Activated naive CD8-positive, alpha-beta T cell treated with anti-CD3 and anti-CD28 coated beads, Interleukin-2, amount 10 ng/mL, durations not matched to agents 7 days and 5 days (primary cell): ENCODE measurements at places on chromosomes 2 and 18. TPM values are rescaled to one million over a fixed set of nuclear protein-coding genes. Genes with fewer than 3 reads are reported as not detected.

The VIT gene
- total RNA-seq, result not detected

The CASP10 gene
- 46.1 TPM for total RNA-seq

The AKAIN1 gene
- not detected for total RNA-seq

The STPG4 gene
- 0.19 TPM for total RNA-seq

The NOSTRIN gene
- total RNA-seq, result not detected

The CDH19 gene
- total RNA-seq, result not detected

The IFT172 gene
- total RNA-seq, result 18.8 TPM

The LBX2 gene
- 1.2 TPM for total RNA-seq

The MOGAT1 gene
- not detected for total RNA-seq

The TTN gene
- 13.5 TPM for total RNA-seq

The PSMA8 gene
- 1.3 TPM for total RNA-seq

The RABL2A gene
- total RNA-seq, result 23.9 TPM

The CYP1B1 gene
- total RNA-seq, result 8.6 TPM

DNA sequence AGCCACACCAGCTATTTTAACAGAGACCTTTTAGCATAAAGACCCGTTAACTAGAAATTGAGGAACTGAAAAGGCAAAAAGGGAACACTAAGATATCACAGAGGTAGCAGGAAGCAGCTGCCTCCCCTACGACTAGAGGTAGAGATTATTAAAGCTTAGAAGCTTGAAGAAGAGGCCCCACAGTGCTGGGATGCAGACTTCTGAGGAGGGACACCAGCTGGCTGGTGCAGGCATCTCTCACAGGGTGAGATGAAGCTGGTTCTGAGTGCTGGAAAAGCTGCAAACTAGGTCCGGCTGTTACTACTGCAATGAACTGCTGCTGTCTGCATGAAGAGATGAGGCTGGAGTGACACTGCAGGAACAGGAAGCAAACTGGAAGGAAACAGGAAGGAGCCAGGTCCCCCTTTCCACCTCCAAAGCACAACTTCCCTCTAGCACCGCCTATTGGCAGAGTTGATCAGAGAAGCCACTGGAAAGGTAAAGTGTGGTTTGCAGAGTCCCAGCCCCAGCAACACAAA lies 61.2 kb upstream of the MRPS9 start:
- no peak for DNase-seq

GRCh38 chr2:10523406-10524189 lies 75.5 kb upstream of the ODC1 start:
- DNase-seq, result peak; percentile 13

GRCh38 chr2:172329774-172330671 lies 97.4 kb upstream of the ITGA6 start:
- no peak for DNase-seq

GRCh38 chr2:70083344-70084156 lies 3.7 kb upstream of the PCBP1 start:
- DNase-seq, result no peak

DNA sequence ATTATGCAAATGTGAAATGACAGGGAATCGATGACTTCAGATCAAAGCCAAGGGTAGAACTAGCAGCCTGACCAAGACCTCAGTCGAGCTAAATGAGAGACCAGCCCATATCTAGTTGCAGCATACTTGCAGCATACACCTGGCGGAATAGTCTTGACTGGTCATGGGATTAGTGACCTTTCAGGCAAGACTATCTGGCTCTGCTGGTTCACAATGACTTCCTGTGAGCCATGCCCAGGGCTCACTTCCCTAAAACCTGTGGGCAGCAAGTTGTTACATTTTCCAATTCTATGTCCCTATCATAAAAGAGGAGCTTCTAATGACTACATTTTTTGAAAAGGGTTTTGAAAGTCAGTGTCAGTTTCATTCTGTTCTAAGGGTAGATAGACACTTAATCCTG lies 1624.9 kb upstream of the CELF4 start:
- DNase-seq, result no peak

- DNase-seq, result no peak
These were observed 41.8 kb upstream of the TMEM178A start for GRCh38 chr2:39623917-39624316.

- DNase-seq, result no peak
These were observed 690.5 kb downstream of the ADCYAP1 start for GRCh38 chr18:1595195-1595594.

- DNase-seq, result no peak
These were observed 119.2 kb upstream of the ACVR1C start for GRCh38 chr2:157747695-157748370.

DNA sequence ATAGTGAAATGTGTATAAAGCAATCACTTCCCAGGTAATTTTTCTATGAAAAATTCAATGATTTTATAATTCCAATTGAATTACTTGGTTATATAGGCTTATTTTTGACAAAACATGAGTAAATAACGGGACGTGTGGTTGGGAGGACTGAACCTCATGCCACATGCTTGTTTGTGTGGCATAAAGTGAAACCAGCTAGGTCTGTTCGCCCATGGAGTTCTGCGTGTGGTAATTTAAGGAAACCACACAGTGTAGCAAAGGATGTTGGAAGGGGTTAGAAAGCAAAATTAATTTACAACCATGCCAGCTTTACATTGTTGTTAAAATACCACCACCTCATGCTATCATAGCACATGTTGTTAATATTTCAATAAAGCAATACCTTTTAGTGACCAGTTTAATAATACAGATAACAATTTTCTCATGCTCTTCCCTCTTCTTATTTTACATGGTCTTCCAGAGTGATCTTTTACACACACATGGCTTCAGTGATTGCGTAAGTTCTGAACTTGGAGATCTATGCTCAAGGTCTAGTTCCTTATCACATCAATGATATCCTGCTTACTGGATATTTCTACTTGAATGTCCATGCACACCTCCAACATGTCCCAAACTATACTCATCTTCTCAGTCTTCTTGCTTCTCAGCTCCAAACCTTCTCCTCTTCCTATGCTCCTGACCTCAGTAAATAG lies 156.4 kb upstream of the ITGA4 start:
- DNase-seq, result no peak

DNA sequence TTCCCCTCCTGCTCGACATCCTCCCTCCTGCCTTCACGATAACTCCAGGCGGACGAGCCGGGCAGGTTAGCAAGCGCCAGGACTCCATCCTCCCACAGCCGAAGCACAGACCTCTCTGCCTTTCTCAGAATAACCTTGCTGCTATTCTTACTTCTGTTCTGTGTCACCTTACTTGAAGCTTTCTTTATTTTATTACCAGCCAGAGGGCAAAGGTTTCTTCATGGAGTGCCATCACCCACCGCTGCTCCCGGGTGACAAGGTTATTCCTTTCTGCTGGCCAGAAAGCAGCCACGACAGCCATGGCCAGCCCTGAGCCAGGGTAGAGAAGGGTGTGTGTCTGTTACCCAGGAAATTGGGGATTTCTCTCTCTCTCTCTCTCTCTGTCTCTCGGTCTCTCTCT lies 227.1 kb downstream of the ANAPC1 start:
- DNase-seq, result no peak

- no peak for DNase-seq
These were observed 328.5 kb downstream of the AGPS start for GRCh38 chr2:177721087-177721486.

GRCh38 chr2:214410918-214411554 lies at the start of gene VWC2L:
VWC2L (plus strand) TSS chr2:214411054; CDS start chr2:214414194, 3,140 bp downstream.
- DNase-seq, result peak; percentile 50

DNA sequence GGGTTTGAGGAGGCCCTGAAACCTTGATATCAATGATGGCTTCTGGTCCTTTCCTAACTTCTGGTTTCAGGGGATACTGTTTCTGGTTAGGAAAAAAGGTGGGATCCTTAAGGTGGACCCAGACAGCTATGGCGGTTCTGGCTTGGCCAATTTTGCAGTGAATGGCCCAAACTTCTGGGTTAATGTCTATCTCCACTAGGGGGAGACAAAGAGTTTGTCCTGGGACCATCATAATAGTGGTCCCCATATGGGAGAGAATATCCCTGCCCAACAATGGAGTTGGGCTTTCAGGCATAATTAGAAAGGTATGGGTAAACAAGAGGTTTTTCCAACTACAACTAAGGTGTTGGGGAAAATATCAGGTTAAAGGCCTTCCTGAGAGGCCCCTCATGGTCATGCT lies 273.5 kb downstream of the CALCRL start:
- DNase-seq, result no peak

GRCh38 chr2:32627441-32627813 lies 423 bp upstream of the TTC27 start:
- DNase-seq, result no peak

DNA sequence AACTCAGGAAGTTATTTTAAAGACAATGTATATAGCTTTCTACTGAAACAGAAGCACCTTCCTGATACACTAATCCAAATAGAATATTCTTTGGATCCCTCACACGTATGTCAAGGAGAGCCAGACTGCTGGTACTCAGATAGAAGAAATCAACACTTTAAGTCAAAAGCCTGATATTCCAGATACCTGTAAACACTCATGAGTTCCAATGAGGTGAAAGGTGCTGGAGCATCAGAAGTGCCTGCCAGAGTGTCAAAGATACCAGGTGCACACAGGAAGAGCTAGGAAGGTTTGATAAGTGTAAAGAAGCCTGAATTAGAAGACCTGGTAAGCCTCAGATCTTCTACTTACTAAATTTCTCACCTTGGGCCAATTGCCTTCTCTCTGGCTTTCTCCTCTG lies 226.3 kb upstream of the SP5 start:
- DNase-seq, result no peak

DNA sequence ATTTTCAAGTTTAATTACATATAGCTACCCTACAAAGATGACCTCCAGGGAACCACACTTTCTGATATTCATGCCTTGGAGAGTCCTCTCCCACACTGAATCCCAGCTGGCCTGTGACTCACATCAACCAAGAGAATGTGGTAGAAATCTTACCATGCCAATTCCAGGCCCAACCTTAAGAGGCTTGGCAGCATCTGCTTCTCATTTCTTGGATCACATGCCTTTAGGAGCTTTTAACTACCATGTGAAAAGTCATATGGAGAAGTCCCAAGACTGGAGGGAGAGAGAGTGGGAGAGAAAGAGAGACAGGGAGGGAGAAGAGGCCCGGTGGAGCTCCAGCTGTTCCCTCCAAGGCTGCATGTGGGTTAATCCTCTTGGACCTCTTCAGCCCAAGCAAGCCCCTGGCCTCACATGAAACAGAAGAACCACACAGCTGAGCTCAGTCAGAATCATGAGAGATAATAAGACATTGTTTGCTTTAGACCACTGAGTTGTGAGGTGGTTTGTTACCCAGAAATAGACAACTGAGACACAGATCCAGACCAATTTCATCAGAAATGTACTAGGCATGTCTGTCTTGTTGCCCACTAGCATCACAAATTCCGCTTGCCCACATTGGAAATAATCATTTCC lies 190.7 kb downstream of the MTCL1 start:
- no peak for DNase-seq

GRCh38 chr18:44841752-44842587 lies 161.3 kb downstream of the SETBP1 start:
- DNase-seq, result no peak

DNA sequence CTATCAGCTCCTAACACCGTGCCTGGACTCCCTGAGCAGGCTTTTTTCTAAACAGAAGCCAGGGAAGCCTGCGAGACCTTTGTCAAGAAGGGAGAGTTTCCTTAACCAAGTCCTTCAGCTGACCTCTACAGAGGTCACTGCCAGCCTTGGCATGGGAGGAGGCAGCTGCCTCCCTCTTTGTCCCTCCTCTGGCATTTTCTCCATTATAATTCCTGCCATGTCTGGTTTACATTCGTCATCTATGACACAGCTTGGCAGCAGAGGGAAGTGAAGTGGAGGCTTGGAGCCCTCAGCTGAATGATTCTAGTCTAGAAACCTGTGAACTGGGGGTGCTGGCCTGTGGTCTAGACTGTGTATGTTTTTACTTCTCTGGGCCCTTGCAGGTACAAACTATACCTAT lies 22.5 kb downstream of the LIPG start:
- DNase-seq, result no peak

DNA sequence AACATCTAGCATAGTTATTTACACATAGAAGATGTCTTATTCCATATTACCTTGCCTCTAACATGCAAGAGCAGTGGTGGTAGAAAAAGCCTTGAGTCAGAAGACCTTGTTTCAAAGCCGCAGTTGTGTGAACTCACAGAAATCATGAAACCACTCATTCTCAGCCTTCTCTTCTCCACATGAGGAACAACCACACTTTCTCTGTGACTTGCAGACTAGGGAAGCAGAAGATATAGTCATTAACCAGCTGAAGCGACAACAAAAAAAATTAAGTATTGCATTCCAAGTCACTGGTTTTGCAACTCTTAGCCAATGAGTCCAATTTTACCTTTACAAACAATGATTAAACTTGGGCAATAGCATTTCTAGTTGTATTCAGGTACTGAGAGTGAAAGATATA lies 19.0 kb downstream of the TWSG1 start:
- no peak for DNase-seq

- no peak for DNase-seq
These were observed 44.7 kb upstream of the DNAH7 start for GRCh38 chr2:196113061-196113974.

GRCh38 chr2:135490376-135490775 lies 40.6 kb downstream of the ZRANB3 start:
- DNase-seq, result no peak
